ENCODE measurements at places on chromosomes 6 and 20. TPM values are rescaled to one million over a fixed set of nuclear protein-coding genes. Genes with fewer than 3 reads are reported as not detected.

DNA sequence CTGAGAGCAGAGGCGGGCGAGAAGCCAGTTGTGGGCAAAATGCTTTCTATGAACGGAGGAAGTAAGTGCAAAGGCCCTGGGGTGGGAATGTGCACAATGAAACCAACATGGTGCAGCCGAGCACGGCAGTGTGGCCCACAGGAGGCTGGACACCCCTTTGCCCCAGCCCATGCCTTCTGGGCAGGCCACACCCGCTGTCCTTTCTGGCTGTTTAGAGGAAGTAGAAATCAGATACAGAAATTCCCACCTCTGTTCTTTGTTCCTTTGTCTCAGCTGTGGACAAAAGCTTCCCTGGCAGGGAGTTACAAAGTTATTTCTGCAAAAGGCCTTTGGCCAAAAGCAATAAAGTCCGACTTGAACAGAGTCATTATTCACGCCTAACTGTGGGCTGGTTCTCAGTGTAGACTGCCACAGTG is 11.9 kb downstream of the SULF2 start:
- no peaks in the 10 kb centered on the region for H3K4me1 ChIP-seq
- peaks cover 29% of the 10 kb centered on the region for H3K36me3 ChIP-seq
- no peaks in the 10 kb centered on the region for H3K27me3 ChIP-seq
- no peak overlapping the region for H3K27ac ChIP-seq
- no peak overlapping the region for H3K4me3 ChIP-seq

GRCh38 chr20:2152317-2152716 is 50.7 kb downstream of the STK35 start:
- H3K4me3 ChIP-seq: no peak overlapping the region
- no peaks in the 10 kb centered on the region for H3K36me3 ChIP-seq
- DNase-seq: no peak
- H3K27me3 ChIP-seq: no peaks in the 10 kb centered on the region
- no peak overlapping the region for H3K27ac ChIP-seq
- no peaks in the 10 kb centered on the region for H3K4me1 ChIP-seq

- DNase-seq: no peak
- H3K36me3 ChIP-seq: no peaks in the 10 kb centered on the region
- peak overlapping the region; percentile 52 for H3K4me3 ChIP-seq
- H3K27ac ChIP-seq: no peak overlapping the region
Observed at GRCh38 chr20:58237318-58238132, 9.1 kb upstream of the ANKRD60 start.

- peak overlapping the region; percentile 56 for H3K27ac ChIP-seq
- H3K4me1 ChIP-seq: peaks cover 5% of the 10 kb centered on the region
- peak overlapping the region; percentile 89 for H3K4me3 ChIP-seq
- DNase-seq: no peak
- no peaks in the 10 kb centered on the region for H3K27me3 ChIP-seq
Observed at GRCh38 chr6:33411632-33412005, 805 bp downstream of the PHF1 start.

DNA sequence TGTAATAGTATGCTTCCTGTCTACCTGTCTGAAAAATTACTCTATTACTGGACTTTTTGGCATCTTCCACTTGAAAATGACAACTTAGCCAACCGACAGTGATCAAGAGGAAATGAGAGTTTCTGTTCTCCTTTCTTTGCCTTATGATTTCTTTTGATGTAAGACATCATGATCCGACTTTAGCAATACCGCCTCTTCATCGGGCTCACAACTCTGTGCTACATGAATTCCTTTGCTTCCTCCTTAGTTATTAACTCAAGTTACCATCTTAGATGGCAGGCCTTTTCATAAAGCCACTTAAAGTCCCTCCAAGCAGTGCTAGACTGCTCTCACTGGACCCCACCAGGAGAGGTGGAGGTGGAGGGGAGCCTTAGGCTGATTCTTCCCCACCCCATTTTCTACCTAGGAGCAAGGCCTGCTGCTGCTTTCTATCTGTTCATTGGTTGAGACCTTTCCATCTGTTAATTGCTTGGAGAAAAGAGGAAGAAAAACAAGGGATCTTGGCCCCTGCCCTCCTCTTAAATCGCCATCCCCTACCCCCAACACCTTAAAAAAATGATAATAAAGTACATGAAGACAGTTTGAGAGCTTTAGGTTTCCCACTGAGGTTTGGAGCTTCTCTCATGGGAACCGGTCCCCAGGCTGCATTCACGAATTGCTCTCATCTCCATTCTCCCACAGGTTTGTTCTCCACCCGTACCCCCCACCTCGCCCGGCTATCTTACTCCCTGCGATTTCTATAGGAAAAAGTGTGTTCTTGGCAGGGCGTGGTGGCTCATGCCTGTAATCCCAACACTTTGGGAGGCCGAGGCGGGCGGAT is 21.6 kb upstream of the MCM3 start:
- no peaks in the 10 kb centered on the region for H3K36me3 ChIP-seq
- H3K27me3 ChIP-seq: no peaks in the 10 kb centered on the region
- DNase-seq: no peak
- no peak overlapping the region for H3K4me3 ChIP-seq
- no peaks in the 10 kb centered on the region for H3K4me1 ChIP-seq
- H3K27ac ChIP-seq: no peak overlapping the region

GRCh38 chr6:32191696-32192607 is 491 bp downstream of the GPSM3 start:
- no peaks in the 10 kb centered on the region for H3K36me3 ChIP-seq
- H3K4me1 ChIP-seq: peaks cover 10% of the 10 kb centered on the region
- H3K27ac ChIP-seq: no peak overlapping the region
- DNase-seq: no peak

The NHLRC1 gene
- total RNA-seq: not detected

The MAFB gene
- total RNA-seq: not detected
